ENCODE measurements at places on chromosomes 6 and 20. TPM values are rescaled to one million over a fixed set of nuclear protein-coding genes. Genes with fewer than 3 reads are reported as not detected.

- DNase-seq: no peak
These were observed 104.8 kb downstream of the PSMB1 start for GRCh38 chr6:170448317-170448716.

DNA sequence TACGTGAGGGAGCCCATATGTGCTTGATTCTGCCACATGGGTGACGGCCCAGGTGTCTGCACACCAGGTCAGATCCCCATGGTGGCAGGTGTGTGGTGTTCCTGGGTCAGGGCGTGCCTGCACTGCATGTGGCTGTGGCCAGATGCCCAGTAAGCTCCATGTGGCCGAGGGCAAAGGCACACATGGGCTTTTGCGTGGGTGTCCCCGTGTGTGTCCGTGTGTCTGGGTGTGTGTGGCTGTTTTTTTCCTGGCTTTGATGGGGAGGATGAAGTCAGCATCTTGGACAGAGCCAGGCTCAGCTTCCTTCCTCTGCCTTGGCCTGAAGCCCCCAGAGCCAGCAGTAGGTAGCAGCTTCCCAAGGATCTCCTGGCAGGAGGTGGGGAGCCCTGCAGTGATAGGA, 1.5 kb upstream of the TNXB start:
- DNase-seq: no peak

GSTA1 gene
- total RNA-seq: not detected

GRCh38 chr6:9405825-9406224, 970.5 kb upstream of the SLC35B3 start:
- no peak for DNase-seq

DNA sequence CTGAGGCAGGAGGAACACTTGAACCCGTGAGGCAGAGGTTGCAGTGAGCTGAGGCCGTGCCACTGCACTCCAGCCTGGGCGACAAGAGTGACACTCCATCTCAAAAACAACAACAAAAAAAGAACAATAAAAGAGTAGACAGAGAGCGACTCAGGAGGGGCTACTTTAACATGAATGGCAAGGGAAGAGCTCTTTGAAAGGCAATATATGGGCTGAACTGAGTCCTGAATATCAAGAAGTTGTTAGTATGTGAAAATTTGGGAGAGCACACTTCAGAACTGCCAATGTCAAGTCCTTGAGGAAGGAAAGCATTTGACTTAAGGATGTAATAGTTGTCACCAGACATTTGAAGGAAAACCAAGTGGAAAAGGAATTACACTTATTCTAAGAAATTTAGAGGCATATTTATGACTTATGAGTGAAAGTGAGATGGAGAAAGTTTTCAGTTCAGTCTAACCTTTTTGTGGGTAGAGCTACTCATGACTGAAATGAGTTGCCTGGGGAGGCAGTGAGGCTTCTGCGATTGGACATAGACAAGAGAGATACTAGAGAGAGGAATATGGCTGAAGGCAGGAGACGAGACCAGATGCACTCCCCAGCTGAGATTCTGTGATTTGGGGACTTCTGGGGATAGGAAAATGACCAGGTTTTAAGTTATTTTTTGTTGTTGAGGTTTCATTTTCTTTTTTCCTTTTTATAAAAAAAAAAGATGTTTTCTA, 48.6 kb upstream of the SLC16A10 start:
- DNase-seq: no peak

ISM1 gene
- not detected for total RNA-seq

TTK gene
- total RNA-seq: 35.9 TPM

DNA sequence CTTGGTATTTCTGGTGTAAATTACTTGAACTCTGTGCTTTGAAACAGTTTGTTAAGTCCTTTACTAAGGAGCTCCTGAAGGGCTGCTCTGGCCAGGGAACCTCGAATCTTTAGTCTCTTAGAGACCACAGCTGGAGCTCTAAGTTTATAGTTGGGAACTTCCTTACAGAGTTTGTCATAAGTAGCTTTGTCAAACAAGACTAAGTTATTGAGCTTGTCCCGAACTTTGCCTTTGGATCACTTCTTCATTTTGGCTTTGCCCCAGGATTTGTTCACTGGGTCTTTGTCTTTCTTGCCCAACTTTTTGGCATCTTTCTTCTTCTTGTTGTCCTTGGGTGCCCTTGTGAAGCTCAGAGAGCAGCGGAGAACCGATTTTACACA, 64.8 kb downstream of the FAM50B start:
- DNase-seq: no peak

Measured in fibroblast of the aortic adventitia (primary cell).